ENCODE measurements at places on chromosomes 7 and 10.

GRCh38 chr7:100007887-100008286 is 7.5 kb upstream of the ZKSCAN1 start:
- no peak for DNase-seq

- no peak for DNase-seq
These were observed 43.8 kb downstream of the TPK1 start for GRCh38 chr7:144792050-144792449.

DNA sequence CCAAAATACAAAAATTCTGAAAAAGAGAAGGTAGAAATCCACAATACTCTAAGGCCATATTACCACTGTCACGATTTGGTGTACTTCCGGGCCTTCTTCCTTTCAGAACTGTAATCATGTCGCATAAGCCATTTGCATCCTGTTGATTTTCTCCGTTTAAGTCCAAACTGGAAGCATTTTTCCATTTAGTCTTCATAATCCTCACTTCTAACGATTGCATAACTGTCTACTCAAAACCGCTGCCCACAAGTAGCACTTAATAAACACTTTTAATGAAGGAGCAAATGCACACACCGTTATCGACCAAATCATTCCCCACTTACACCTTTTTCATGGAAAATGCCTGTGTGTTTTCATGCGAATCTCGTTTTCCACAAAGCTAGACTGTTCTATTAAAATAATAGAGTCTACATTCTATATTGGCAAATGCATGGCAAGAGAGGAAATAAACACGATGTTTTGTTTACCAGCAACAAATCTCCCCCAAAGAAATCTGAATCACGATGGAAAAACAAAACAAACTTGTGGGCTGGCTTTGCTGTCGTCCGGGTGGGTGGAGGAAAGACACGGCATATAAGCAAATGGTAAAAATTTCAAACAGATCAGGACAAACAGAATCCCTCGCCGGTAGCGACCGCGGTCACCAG is 1.0 kb downstream of the ATE1 start:
- DNase-seq = peak; percentile 21

DNA sequence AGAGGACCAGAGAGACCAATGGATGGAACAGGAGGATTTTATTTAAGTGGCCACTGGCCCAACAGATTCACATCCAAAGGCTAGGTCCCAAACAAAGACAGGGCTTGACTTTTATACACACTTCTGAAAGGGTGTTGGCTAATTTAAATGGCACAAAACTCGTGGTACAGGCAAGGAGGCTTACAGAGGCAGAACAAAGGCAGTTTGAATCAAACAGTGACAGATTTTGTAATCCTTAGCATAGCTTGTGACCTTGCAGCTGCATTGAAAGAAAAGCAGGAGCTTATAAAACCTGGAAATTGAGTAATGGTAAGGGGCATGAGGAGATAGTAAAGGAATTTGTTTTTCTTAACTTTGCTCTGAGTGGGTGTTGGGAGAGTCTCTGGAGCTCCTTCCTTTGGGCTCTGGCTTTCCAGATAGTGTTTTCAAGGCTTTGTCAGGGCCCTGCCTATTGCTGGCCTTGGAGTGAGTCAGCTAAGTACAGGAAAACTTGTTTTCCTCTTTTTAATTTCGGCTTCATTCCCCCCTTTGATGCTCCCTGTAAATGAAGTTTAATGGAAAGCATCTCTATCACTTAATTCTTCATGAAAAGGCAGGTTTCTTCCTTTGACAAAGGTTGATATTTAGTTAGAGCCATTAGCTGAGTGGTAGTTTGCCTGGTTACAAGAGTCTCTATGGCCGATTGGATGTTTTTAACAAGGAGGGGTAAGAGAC is 96.9 kb downstream of the TRIM24 start:
- no peak for DNase-seq

- DNase-seq = no peak
These were observed 71.1 kb upstream of the EMX2 start for GRCh38 chr10:117471344-117471874.

- no peak for DNase-seq
These were observed 60.3 kb upstream of the SP4 start for GRCh38 chr7:21367537-21367936.

- peak; percentile 9 for DNase-seq
These were observed 580 bp downstream of the EEPD1 start for GRCh38 chr7:36153571-36154097.

GRCh38 chr7:70457482-70457881 is 674.5 kb upstream of the GALNT17 start:
- DNase-seq = no peak

GRCh38 chr10:43121444-43121843 is 16.8 kb upstream of the CSGALNACT2 start:
- DNase-seq = no peak

DNA sequence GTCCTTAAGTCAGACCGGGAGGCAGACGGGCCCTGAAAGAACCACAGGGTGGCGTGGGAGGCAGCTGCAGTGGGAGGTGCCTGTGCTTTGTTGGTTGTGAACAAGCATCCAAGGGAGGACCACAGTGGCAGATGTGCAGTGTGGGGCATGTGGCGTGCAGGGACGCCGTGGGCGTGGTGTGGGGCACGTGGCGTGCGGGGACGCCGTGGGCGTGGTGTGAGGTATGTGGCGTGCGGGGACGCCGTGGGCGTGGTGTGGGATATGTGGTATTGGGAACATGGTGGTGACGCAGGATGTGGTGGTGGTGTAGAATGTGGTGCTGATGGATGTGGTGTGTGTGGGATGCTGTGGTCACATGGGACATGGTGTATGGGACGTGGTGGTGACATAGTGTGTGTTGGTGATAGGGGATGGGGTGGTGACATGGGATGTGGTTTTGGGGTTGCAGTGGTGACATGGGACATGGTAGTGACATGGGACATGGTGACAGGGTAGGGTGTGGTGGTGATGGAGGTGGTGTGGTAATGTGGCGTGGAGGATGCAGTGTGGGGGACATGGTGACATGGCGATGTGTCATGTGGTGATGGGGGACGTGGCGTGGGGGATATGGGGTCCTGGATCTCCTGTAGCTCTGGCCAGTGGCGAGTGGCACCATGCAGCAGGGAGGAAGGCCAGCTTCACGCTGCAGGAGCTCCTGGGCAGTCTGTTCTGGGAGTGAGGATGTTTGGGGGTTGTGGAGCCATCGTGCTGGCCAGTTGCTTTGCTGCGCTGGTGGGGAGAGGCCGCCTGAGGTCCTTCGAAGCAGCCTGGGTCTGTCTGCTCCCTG is 78.8 kb downstream of the INPP5A start:
- peak; percentile 50 for DNase-seq

DNA sequence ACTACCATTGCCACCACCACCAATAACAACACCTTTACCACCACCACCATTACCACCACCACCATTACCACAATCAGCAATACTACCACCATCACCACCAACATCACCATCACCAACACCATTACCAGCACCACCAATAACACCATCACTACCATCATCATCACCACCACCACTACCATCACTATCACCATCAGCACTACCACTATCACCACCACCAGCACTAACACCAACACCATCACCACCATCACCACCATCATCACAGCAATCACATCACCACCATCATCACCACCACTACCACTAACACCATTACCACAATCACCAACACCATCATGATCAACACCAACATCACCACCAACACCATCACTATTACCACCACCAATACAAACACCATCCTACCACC is 249.5 kb downstream of the GRID1 start:
- DNase-seq = no peak

- peak; percentile 54 for DNase-seq
These were observed 26.9 kb downstream of the PRSS2 start for GRCh38 chr7:142797391-142798377.

DNA sequence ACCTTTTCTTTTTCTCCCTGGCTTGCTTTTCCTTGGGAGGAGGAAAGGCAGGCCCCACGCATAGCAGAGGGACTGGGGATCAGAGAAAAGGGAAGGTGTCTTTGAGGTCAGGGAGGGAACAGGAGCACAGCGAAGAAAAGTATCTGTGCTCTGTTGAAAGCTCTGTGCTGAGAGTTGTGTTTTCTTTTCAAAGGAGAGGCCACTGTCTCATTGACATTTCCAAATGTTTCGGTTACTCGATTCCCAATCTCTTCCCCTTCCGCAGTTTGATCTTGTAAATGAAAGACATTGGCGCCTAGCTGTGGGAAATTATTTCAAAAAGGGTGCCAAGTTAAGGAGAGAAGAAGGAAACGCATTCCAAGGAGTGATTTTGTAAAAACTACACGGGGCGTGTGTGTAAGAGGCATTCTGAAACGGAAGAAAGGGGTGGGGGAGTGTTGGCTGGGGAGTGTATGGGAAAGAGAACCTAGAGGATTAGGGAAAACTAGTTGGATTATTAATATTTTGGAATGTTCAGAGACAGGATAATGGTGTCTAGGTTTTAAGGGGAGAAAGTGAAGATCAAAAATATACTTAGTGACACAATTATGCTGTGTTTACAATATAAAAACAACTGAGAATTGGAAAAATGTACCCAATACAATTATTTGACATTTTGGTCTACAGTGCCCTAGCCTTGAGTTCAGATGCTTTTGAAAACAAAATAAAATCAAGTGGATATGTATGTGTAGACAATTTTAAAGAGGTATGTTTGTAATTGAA is 708 bp downstream of the KLHDC10 start:
- no peak for DNase-seq

GRCh38 chr10:89382757-89383156 is 4.9 kb downstream of the IFIT1B start:
- DNase-seq = no peak

DNA sequence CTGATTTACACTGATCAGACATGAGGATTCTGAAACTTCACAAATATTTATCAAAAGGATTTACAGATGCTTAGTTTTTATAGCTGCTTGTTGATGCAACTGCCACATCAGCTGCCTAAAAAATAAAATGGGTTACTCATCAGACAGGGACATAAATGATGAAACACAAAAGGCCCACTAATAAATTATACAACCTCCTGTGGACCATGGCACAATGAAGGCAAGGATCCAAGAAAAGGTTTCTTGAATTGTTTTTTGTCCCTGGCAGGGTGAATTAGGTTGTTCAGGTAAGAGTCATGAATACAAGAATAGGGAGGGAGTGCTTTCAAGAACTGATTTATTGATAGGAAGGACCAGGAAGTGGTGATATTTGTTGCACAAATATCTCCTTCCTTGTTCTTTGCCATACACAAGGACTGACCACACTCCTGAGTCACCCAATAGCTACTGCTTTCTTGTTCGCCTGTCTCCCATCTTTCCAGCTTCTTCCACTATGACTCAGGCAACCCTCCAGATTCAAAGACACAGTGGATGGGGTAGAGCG is 234.5 kb downstream of the AHR start:
- no peak for DNase-seq

DNA sequence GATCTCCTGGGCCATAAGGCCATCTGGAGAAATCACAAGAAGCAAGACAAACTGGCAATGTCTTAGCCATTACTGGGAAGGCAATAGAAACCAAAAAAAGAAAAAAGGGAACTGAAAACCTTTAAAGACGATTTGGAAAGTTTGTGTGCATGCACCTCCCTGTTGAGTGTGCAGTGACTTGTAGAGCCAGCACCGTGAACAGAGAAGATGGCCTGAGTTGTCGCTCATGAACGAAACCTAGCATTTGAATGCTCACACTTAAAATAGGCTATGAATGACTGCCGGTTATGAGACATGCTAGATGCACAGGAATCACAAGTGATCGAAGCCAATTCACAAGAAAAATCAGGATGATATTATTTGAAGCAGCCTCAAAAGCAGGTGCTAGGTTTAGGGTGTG is 151.3 kb upstream of the ADO start:
- no peak for DNase-seq

GRCh38 chr7:41700044-41700471 is 2.8 kb downstream of the INHBA start:
- no peak for DNase-seq

DNA sequence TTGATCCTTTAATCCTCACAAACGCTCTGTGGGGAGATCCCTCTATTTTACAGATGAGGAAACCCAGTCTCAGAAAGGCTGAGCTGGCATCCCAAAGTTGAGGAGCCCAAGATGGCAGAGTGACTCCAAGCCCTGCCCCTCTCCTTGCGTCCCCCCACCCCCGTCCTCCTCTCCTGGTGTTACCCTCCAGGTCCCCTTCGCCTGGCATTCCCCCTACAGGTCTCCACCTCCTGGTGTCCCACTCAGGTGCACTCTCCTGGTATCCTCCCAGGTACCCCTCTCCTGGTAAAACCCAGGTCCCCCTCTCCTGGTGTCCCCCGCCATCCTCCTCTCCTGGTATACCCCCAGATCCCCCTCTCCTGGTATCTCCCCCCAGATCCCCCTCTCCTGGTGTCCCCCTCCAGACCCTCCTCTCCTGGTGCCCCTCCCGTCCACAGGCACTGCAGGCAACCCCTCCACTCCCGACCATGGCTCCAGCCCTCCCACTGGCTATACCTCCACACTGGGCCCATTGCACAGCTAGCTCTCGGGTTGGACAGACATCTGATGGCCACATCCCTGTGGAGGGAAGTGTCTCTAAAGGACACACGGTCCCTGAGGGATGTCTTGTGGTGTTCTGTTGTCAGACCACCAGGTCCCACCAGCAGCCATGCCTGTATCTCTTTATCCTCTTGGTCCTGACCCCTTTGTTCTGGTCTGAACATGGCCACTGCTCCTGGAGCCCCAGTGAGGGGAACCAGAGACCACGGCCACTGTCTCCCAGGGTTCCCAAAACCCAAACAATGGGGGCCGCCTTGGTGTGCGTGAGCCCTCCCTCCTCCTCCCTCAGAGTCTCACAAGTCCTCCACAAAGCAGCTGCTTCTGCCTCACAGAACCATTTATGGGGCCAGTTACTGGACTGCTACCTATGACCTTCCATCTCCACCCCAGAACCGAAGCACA is 37.2 kb downstream of the CALML3 start:
- no peak for DNase-seq

- peak; percentile 68 for DNase-seq
These were observed 1.6 kb downstream of the HOXA3 start for GRCh38 chr7:27150568-27151340.

DNA sequence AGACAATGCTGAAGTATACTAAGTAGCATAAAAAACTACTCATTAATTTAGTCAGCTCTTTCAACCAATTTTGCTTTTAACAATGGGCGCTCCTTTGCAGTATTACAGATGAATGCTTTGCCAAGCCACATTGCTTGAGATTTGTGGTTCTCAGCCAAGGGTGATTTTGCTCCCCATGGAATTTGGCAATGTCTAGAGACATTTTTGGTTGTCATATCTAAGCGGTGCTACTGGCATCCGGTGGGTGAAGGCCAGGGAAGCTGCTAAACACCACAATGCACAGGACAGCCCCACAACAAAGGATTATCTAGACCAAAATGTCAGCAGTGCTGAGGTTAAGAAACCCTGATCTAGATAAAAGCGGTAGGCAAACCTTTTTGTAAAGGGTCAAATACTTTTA is 112.0 kb downstream of the UBE2H start:
- no peak for DNase-seq
